ENCODE measurements at places on chromosomes 6 and 20.

GRCh38 chr6:158150701-158151100 lies 17.4 kb downstream of the SERAC1 start:
- no peaks in the 10 kb centered on the region for H3K27me3 ChIP-seq
- no peak for DNase-seq
- H3K27ac ChIP-seq = no peak overlapping the region
- no peak overlapping the region for H3K4me3 ChIP-seq
- H3K36me3 ChIP-seq = peaks cover 43% of the 10 kb centered on the region
- H3K4me1 ChIP-seq = no peaks in the 10 kb centered on the region

GRCh38 chr6:157693867-157694266 lies 129.2 kb upstream of the SNX9 start:
- peaks cover 22% of the 10 kb centered on the region for H3K4me1 ChIP-seq
- no peaks in the 10 kb centered on the region for H3K27me3 ChIP-seq
- H3K27ac ChIP-seq = no peak overlapping the region
- H3K4me3 ChIP-seq = no peak overlapping the region
- H3K36me3 ChIP-seq = no peaks in the 10 kb centered on the region

DNA sequence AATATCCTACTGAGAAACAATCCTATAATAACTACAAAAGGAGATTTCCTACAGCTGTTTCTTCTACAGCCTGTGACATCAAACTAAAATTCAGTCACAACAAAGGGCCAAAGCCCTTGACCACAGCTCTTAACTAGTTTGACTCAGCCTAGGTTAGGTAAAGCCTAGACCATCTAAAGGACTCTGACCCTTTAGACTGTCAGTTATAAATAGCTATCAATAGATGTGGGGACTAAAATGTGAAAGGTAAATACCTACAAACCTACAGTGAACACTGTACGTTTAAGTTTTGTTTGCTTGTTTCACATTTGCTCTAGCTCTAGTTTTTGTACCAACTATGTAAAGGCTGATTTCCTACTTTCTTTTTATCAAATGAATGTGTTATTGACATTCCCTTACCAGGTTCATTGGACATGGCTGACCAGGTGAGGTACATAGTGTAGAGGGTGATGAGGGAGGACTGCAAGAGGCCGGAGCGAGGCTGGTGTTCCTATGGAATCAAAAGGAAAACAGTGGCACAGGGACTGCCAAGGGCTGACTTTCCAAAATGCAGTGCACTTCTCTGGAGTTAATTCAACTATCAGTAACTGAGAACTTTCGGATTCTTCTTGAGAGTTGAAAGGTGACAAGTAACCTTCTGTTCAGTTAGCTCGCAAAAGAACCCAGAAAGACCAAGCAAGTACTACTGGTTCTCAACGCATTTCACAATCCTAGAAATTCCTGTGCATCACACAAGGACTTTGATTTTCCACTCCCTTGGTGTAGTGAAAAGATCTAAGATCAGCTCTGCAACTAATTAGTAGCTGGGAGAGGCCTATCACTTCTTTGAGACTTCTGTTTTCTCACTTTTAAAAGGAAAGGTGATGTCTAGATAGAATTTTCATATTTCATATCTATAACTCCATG lies 17.2 kb downstream of the SERINC3 start:
- H3K36me3 ChIP-seq = peaks cover 100% of the 10 kb centered on the region
- H3K4me3 ChIP-seq = no peak overlapping the region
- H3K27me3 ChIP-seq = no peaks in the 10 kb centered on the region

DNA sequence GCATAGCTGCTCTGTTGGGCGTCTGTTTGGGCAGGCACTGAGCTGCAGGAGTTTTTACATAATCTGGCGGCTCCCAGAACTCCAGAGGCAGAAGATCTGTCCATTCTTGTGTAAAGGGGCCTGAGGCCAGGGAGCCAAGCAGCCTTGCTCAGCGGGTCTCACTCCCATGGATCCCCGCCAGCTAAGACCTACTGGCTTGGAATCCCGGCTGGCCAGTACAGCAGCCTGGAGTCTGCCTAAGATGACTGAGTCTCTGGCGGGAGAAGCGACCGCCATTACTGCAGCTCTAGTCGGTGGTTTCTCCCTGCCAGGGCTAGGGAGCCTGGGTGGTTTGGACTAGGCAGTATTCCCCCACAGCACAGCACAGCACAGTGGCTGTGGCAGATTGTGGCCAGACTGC lies 268.4 kb upstream of the SYNCRIP start:
- no peaks in the 10 kb centered on the region for H3K27me3 ChIP-seq
- no peak for DNase-seq
- H3K4me1 ChIP-seq = no peaks in the 10 kb centered on the region
- H3K4me3 ChIP-seq = no peak overlapping the region

GRCh38 chr6:36719126-36719525 lies 21.5 kb downstream of the RAB44 start:
- no peak for DNase-seq
- no peak overlapping the region for H3K27ac ChIP-seq
- no peaks in the 10 kb centered on the region for H3K27me3 ChIP-seq
- no peak overlapping the region for H3K4me3 ChIP-seq

DNA sequence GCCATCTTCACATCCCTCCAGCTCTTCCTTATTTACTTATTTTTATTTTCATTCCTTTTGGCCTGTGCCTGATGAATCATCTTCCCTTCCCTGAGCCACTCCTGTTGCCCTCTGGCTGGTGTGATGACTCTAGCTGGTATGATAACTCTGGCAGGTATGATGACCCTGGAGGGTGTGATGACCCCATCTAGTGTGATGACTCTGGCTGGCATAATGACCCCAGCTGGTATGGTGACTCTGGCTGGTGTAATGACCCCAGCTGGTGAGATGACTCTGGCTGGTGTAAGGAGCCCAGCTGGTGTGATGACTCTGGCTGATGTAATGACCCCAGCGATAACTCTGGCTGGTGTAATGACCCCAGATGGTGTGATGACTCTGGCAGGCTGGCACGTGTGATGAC lies 426.8 kb downstream of the QKI start:
- DNase-seq = no peak
- no peaks in the 10 kb centered on the region for H3K36me3 ChIP-seq
- H3K27me3 ChIP-seq = no peaks in the 10 kb centered on the region
- no peak overlapping the region for H3K27ac ChIP-seq
- peaks cover 25% of the 10 kb centered on the region for H3K4me1 ChIP-seq

DNA sequence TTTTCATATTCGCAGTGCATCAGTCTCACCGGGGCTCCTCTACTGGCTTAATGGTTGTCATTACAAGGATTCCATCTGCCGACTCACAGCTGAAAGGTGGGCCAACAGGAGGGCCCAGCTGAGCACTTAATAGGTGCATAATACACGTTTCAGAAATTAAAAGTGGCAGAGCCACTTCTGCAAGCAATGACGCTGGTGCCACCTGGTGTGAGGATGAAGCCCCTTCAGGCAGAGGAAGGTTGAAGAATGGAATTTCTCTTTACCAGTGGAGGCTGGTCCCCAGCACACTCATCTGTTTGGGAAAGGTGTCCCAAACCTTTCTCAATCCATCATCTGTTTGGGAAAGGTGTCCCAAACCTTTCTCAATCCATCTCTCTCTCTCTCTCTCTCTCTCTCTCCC lies 8.2 kb upstream of the STMND1 start:
- no peak overlapping the region for H3K27ac ChIP-seq
- no peaks in the 10 kb centered on the region for H3K4me1 ChIP-seq
- no peak overlapping the region for H3K4me3 ChIP-seq
- no peaks in the 10 kb centered on the region for H3K36me3 ChIP-seq
- no peak for DNase-seq
- H3K27me3 ChIP-seq = no peaks in the 10 kb centered on the region

- peaks cover 36% of the 10 kb centered on the region for H3K4me1 ChIP-seq
- peak overlapping the region; percentile 99 for H3K27ac ChIP-seq
These were observed 806 bp downstream of the LEMD2 start for GRCh38 chr6:33787954-33788693.

- peaks cover 4% of the 10 kb centered on the region for H3K4me1 ChIP-seq
- no peak overlapping the region for H3K4me3 ChIP-seq
- H3K27ac ChIP-seq = no peak overlapping the region
- H3K36me3 ChIP-seq = peaks cover 28% of the 10 kb centered on the region
- no peak for DNase-seq
These were observed 32.8 kb downstream of the TSPYL4 start for GRCh38 chr6:116221067-116221466.

DNA sequence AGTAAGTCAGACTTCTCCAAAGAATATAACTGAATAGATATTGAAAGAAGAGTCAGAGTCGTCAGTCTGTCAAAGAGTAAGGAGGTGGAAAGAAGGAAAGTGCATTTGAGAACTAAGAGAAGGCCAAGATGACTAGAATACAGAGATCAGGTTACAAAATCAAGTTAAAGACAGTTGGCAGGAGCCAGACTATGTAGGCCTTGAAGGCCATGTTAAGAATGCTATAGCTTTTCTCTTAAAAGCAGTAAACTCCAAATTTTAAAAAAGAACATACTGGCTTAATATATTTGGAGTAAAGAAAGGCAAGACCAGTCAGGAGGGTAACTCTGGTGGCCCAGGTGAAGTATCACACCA lies 68.8 kb downstream of the IBTK start:
- no peak overlapping the region for H3K27ac ChIP-seq
- H3K4me1 ChIP-seq = peaks cover 6% of the 10 kb centered on the region
- no peaks in the 10 kb centered on the region for H3K27me3 ChIP-seq
- H3K4me3 ChIP-seq = no peak overlapping the region

DNA sequence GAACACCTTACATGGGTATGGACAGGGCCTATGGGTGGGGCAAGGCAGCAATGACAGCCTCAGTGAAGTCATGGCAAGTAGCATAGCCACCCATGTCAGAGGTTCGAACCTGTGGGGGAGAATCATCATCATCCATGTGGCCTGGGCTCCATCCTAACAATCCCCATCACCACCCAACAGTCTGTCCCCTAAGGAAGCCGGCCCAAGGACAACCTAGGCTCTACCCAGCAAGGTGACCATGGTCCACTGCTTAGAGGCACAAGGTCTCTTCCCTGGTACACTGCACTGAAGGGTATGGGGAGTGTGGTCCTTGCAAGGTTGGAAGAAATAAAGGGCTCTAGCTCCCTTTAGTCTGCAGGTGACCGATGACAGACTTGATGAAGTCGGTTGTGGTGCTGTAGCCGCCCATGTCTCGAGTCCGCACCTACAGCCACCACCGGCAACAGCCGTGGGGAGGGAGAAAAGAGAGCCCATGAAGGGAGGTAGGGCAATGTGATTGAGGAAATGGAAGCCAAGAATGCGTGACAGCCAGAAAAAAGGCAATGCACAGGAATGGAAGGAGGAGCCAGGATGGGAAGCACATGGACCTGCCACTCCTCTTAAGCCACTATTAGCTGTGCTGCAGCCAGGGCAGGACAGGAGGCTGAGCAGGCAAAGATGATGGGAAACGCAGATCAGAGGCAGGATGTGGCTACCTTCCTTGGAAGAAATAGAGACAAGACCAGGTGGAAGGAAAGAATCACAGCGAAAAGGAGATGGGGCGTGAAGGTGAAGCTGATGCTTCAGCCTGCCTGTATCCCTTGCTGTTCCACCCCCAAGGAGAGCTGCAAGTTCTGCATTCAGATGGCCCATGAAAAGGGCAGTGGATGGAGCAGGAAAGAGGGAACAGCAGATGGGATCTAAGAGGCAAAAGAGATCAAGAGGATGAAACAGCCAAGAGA lies 5.3 kb downstream of the IDH3B start:
- H3K27ac ChIP-seq = no peak overlapping the region
- peaks cover 17% of the 10 kb centered on the region for H3K4me1 ChIP-seq
- peaks cover 25% of the 10 kb centered on the region for H3K36me3 ChIP-seq
- no peak for DNase-seq

DNA sequence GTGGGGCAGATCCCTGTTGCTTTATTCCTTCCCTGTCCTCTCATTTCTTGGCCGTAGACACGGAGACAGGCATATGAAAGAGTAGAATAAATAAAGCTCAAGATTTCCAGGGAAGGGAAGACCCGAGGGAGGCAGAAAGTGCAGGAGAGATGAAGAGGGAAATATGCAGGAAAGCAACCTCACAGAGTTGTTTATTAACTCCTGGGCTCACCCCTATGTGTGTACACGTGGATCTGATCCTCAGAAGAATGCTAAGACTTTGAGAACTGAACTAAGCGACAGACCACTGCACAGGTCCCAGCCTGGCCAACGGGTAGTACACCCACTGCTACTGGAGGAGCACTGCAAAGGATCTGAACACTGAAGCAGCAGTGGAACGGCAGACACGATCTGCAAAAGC lies 156.2 kb downstream of the KIF16B start:
- H3K4me3 ChIP-seq = no peak overlapping the region
- no peaks in the 10 kb centered on the region for H3K36me3 ChIP-seq
- H3K27me3 ChIP-seq = no peaks in the 10 kb centered on the region
- no peak for DNase-seq
- H3K27ac ChIP-seq = no peak overlapping the region

DNA sequence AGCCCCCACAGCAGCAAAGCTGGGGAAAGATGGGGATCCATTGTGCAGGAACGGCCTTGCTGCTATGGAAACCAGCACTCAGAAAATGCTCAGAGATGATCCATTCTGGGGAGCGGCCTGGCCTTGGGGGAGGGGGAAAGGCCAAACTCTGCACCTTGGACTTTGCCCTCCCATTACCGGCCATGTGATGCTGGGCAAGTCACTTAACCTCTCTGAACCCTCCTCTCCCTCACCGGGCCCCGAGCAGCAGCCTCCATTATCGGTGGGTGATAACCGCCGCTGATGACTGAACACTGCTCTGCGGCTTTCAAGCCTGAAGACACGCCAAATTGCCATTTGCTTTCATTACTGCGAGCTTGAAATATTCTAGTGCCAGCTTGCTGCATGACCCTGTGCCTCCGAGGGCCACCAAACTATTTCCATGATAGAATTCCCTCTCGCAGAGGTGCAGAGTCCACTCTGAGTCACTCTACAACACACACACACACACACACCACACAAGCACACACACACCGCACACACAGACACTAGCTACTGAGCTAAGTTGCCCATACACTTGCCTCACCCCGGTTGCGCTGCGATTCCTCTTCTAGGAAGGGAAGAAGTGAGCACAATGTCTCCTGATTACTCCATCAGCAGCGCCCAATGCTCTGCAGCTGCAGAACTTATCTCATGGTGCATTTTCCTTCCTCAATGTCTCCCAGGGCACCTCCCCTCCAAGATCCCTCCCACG lies 20.6 kb upstream of the SIRPA start:
- H3K27me3 ChIP-seq = no peaks in the 10 kb centered on the region
- H3K36me3 ChIP-seq = no peaks in the 10 kb centered on the region
- H3K4me3 ChIP-seq = no peak overlapping the region

DNA sequence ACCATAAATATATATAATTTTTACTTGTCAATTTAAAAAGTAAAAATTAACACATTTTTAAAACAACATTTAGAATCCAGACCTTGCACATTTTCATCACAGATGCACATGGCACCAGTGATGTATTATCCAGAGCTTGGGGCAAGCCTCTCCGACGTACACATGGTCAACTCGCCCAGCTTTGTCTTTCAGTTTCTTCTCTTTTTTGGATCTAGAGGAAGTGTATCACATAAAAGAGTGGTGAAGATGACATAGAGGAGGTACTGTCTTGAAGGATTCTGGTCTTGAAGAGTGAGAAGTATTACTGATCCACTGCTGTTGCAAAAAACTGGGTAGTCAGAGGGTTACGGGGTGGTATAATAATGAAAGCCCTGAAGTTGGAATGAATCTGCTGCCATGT lies 46.9 kb upstream of the TAB2 start:
- no peak overlapping the region for H3K4me3 ChIP-seq
- H3K4me1 ChIP-seq = no peaks in the 10 kb centered on the region
- peaks cover 6% of the 10 kb centered on the region for H3K27me3 ChIP-seq
- H3K36me3 ChIP-seq = no peaks in the 10 kb centered on the region
- DNase-seq = no peak
- no peak overlapping the region for H3K27ac ChIP-seq

GRCh38 chr6:73519926-73520687 lies 725 bp downstream of the EEF1A1 start:
- peak overlapping the region; percentile 69 for H3K4me3 ChIP-seq
- H3K27ac ChIP-seq = peak overlapping the region; percentile 100
- peak; percentile 89 for DNase-seq
- peaks cover 47% of the 10 kb centered on the region for H3K36me3 ChIP-seq
- H3K4me1 ChIP-seq = peaks cover 24% of the 10 kb centered on the region

GRCh38 chr6:34059136-34059731 lies 86.7 kb downstream of the GRM4 start:
- no peak overlapping the region for H3K4me3 ChIP-seq
- H3K36me3 ChIP-seq = no peaks in the 10 kb centered on the region
- no peaks in the 10 kb centered on the region for H3K27me3 ChIP-seq
- H3K27ac ChIP-seq = no peak overlapping the region
